Bronchial epithelial cell (primary cell): ENCODE measurements at places on chromosomes 12 and 14.
A peak's percentile ranks its signal among the peaks of the same experiment; 100 is the strongest.

DNA sequence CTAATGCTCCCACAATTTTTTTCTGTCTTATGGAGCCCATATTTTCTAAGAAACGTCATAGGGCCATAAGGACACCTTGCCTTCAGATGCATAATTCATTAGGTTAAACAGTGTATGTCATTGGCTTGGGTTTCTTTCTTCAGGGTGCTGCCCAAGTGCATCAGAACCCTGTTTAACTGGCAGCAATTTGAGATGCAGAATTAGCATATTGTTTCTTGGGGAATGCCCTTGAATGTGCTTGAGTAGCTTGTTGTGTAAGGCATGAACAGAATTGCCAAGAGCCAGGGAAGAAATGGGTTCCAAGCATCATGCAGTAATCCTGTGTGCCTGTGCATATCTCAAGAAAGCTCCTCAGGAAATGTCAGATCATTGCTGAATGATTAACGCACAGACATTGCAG, 277.2 kb downstream of the SYT1 start:
- DNase-seq, result no peak

GRCh38 chr14:91337699-91338335, 79.8 kb downstream of the CCDC88C start:
- DNase-seq, result no peak

DNA sequence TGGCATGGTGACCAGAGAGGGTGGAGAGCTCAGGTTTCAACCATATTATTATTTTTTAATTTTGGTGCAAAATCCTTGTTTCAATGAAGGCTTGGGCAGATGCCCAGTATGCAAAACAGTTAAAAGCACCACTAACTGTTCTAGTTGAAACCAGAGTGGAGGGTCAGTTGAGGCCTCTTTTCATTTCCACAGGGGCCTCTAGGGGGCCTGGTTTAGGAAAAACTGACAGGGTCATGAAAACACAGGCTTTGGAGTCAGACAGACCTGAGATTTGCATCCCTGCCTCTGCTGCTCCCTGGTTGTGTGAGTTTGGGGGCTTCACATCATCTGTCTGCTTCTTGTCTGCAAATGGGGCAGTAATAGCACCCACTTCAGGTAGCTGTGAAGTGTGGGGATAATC, 3.3 kb upstream of the RPH3A start:
- DNase-seq, result no peak

- no peak for DNase-seq
Measured at GRCh38 chr14:38074081-38074480, 133.6 kb upstream of the SSTR1 start.

GRCh38 chr12:121797937-121798786, 4.7 kb upstream of the RHOF start:
- no peak for DNase-seq

DNA sequence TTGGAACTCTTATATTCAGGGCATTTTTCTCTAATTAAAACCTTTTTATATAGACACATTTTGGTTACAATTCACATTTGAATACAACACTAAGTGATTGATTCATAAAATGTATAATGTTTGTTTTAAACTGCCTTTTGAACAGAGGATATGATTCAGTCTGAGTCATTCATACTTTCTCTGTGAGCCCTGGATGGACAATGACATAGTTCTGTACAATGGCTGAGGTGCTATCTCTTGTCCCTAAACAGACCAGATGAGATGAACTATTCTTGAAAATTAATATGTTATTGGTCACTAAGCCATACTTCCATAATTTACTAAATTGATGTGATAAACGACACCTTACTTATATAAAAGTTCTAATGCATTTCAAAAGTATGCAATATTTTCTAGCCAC, 199.7 kb upstream of the ATXN7L3B start:
- peak; percentile 91 for DNase-seq

GRCh38 chr12:107134558-107134957, 41.2 kb upstream of the CRY1 start:
- no peak for DNase-seq

- DNase-seq, result no peak
Measured at GRCh38 chr12:57210926-57211692, 5.5 kb upstream of the NXPH4 start.

GRCh38 chr14:98984719-98985041, 287.3 kb downstream of the BCL11B start:
- no peak for DNase-seq

GRCh38 chr14:60970146-60970545, 10.7 kb downstream of the TRMT5 start:
- DNase-seq, result peak; percentile 29

DNA sequence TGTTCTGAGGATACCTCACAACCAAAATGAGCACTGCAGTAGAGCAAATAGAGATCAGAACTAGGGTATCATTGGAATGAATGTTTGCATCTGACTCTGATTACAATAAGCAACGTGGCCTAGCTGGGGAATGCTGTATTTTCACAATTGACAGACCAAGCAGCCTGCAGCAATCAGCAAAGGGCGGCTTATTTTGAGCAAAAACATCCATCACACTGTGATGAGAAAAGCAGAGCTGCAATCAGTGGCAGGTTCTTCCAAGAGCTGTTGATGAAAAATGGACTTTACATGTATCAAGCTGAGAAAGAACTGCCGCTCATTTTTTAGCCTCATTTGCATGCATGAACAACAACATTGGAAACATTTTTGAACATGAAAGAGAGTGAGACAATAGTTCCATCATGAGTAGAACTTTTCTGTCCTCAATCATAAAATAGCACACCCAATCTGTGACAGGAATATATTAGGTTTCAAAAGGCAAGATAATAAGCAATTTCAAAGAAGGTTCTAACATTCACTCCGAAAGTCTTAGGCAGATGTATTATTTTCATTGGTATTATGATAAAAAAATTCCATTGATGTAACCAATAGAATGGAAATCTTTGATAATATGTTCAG, 249.7 kb upstream of the FBXO33 start:
- no peak for DNase-seq

DNA sequence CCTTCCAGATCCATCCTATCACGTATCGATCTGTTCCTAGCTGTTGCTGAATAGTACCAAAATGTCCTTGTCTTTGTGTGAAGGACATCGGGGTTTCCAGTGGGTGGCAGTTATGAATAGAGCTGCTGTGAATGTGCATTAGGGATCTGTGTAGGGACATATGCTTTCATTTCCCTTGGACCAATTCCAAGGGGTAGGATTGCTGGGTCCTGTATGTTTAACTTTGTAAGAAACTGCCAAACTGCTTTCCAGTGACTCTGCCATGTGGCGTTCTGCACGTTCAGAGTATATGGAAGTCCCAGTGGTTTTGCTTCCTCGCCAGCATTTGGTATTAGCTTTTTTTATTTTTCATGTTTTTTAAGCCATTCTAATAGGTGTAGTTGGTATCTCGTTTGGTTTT, 28.6 kb downstream of the PACS2 start:
- no peak for DNase-seq

- DNase-seq, result peak; percentile 79
Measured at GRCh38 chr12:47820631-47821345, 1.1 kb upstream of the HDAC7 start.

DNA sequence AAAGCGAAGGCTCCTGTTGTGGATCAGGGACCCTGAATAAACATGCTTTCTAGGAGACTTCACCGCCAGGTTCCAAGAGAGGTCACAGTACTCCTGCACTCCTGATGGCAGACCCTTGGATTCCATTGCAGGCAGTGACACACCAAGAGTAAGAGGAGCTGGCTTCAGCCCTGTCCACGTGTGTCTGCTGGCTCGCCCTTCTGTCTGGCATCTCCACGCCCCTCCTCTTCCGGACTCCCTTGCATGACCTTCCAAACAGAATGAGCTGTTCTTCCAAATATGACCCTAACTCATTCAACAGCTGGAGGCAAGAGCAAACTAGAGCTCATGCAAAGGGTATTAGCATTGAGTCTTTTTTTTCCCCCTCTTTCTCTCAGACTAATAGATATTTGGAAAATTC, 233.0 kb upstream of the PLEKHG7 start:
- DNase-seq, result peak; percentile 60

GRCh38 chr12:72315858-72316257, 43.7 kb downstream of the TRHDE start:
- DNase-seq, result no peak

- DNase-seq, result no peak
Measured at GRCh38 chr12:124008595-124008994, 35.6 kb downstream of the ZNF664 start.

DNA sequence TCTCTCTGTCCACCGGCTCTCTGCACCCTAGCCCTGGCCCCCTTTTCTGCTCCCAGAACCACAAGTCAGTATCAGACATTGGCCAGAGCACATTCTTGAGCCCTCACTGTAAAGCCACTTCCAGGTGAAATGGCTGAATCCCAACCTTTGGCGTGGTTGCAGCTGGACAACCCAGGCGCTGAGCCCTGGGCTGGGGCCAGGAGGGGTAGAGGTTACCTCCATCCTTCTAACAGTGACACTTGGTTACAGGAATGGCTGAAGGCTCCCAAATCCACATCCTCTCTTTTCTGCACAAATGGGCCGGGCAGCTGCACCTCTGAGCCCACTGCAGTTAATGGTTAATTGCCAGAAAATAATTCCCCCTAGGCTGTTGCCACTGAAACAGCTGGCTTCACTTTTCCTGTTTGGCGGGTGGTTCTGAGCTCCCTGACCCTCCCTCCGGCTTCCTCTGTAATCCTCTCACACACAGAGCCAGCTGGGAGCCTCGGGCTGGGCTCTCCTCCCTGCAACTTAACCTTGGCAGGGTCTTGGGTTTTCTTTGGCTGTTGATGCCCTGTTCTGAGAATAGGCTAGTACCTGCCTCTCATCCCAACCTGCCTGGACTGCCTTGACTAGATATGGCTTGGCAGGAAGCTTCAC, 44.1 kb downstream of the TSPAN11 start:
- DNase-seq, result no peak

GRCh38 chr12:30796891-30797371, 42.2 kb upstream of the CAPRIN2 start:
- DNase-seq, result peak; percentile 42

DNA sequence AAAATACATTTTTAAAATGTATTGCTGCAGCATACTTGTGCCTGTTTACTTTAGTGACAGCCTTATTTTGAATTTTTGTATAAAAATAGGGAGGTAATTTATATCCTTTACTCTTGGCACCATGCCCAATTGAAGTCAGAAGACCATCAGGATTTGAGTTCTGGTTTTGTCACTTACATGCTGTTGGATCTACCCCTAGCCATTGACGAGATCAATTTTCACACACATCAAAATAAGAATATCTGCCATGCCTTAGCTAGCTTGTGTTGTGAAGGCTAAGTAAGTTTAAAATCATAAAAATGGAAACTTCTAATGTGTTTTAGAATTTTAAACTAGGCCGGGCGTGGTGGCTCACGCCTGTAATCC, 381.8 kb downstream of the KCNH5 start:
- no peak for DNase-seq

DNA sequence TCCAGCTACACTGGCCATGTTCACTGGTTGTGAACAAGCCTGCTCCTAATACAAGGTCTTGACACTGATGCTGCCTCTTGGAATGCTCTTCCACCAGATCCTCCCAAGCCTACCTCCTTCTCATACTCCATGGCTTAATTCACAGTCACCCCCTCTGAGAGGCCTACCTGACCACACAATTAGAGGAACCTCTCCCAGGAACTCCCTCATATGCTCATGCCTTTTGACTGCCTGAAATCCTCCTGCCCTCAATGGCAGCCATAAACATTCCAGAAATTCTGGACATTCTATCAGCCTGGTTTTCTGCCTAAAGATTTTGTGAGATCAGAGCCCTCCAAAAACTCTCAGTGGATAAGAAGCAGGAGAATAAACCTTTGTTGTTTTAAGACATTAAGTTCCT, 340.2 kb downstream of the C12orf75 start:
- DNase-seq, result no peak

DNA sequence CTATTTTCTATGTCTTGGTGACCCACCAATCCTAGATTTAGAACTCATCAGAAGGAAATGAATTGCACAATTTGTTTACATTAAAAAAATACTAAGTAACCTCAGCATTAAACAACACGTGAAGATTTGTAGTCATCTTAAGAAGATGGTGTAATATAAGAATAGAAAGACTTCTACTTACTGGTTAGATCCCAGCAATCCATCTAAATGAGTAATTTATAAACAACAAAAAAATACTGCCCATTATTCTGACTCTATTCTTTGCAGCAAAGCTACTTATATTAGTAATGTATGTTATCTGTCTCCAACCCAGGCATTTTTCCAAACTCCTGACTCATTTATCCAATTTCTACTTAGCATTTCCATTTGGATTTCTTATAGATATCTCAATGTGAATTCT, 67.8 kb downstream of the CD163L1 start:
- peak; percentile 34 for DNase-seq

- DNase-seq, result peak; percentile 77
Measured at GRCh38 chr12:1591034-1591433, 3.3 kb downstream of the FBXL14 start.

DNA sequence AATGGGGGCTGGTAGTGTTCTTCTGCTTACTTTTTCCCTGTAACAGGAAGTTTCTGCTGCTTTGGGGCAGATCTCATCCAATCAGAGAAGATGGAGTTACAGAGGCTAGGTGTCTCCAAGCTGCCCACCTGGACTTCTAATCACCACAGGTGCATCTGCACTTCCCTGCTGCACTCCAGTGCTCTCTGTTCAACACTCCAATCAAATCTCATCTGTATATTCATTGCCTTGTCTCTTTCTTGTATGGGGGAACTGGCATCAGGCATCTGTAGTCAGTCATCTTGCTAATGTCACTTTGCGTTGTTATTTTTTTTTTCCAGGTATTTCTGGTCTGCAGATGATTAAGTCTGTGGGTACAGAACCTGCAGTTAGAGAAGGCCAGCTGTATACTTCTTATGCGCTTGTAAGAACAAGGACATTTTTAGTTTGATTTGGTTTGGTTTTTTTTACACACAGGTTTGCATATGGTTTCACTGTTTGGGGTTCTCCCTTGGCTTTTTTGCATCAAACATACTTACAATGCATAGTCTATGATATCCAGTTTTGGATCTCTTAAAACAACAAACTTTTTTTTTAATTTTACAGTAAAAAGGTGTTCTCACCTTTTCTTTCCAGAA, 116.0 kb downstream of the METTL25 start:
- DNase-seq, result no peak

- peak; percentile 5 for DNase-seq
Measured at GRCh38 chr12:133106253-133106652, 23.8 kb downstream of the ZNF891 start.

DNA sequence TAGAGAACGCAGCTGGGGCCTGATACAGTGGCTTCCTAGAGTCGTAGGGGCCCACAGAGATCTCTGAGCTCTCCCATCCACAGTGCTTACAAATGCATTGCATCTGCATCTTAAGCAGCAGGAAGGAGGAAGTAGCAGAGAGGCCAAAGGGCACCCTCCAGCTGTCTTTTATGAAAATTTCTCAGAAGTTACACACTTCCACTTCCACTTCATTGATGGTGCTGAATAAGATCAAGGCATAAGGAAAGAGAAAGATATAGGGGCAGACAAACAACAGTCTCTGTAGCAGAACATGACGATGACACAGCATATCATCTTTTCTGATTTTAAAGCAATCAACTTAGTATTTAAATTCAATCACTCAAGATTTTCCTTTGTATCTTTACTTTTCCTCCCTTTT, 51.6 kb upstream of the ABCC9 start:
- DNase-seq, result no peak
